Activated effector memory CD4-positive, alpha-beta T cell treated with anti-CD3 and anti-CD28 coated beads, Interleukin-2, amount 50 U/mL, for 16 hours (primary cell): ENCODE measurements at places on chromosomes 6 and 20.

DNA sequence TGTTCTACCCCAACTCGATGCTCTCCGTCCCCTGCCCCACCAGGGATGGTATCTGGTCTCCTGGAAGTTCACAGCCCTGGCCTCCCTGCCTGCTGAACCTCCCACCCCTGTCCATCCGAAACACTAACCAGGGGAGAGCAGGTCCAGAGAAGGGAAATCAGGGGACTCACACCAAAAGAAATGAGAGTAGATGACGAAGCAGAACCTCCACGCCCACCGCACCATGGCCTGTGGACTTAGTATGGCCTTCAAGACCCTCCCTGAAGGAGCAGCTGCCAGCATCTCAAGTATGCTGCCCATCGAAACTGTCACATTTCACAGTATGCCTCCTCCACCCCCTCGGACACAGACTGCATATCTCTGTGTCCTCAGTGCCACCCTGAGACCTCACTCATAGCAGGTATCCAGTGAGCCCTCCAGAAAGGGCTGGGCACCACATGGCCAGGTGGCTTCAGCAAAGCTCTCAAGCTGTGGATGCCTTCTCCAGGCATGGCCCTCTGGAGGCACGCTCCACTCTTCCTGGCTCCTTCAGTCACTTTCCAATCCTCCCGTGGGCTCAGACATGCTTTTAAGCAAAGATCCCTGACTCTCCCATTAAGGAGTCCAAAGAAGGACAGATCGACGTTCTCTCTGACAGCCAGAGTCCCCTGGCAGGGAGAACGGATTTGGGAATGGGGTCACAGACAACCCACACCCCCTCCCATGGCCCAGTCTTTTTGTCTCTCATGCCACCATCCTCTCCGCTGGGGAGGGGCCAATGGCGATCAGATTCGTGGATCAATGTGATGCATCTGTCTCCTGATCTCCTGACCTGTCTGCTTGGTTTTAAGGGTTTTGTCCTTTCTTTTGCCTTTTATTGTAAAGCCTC is 158.4 kb downstream of the ANKRD60 start:
- DNase-seq: no peak

- DNase-seq: no peak
Measured at GRCh38 chr6:38337819-38338465, 301.8 kb downstream of the BTBD9 start.

DNA sequence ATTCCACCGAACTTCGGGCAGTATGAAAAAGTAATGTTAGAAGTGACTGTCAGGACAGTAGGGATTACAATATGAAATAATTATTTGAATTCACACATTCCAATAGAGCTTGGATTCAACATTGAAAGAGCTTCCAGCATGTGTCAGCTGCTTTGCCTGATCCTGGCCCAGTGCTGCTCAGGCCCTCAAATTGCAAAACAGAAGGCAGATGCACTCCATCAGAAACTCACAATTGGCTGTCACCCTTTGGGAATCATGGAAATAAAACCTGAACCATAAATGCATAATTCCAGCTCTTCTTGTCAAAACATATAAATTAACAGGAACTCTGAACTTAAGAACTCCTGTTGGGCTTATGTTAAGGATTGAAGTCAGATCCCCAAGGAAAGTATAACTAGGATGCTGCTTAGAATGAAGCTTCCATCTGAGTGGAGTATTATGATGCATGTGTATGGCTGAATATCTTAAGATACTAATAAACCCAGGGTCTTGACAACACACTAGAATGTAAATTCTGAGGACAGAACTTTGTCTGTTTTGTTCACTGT is 1.8 kb upstream of the NDUFAF4 start:
- no peak for DNase-seq

DNA sequence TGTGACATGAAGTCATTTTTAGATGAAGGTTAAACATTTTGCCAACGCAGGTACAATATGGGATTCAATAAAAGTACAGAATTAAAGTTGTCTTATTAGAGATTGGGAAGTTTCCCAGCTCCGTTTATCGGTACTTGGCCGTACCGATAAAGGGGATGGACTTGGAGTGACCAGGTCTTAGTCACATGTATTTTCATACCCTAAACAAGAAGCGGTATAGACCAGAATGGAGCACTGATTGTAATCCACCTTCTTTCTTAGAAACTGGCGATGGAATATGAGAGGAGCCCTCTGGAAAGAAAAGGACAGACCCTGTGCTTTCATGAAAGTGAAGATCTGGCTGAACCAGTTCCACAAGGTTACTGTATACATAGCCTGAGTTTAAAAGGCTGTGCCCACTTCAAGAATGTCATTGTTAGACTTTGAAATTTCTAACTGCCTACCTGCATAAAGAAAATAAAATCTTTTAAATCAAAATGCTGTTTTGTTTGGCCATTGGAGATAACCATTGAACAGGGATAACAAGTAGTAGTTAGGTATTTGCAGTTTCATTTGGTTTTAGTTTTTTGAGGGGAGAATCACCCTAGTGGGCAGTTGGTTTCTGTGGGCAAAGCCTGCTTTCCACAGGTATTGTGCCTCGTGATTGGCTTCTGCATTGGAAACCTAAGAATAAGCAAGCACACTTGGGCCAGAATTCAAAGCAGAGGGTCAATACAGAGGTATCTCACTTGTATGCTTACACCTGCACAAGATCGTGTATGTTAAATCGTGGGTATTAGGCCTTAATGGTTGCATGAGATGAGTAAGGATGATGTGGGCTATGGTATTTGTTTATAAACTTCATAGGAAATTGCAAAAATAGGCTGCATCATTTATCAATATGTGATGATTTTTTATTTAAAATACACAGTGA is 11.2 kb upstream of the ZNFX1 start:
- DNase-seq: no peak

GRCh38 chr6:142918339-142919042 is 26.5 kb downstream of the HIVEP2 start:
- no peak for DNase-seq

GRCh38 chr6:144013486-144013909 is 5.4 kb upstream of the PLAGL1 start:
- peak; percentile 85 for DNase-seq

- no peak for DNase-seq
Measured at GRCh38 chr20:53337390-53338101, 256.1 kb downstream of the ZNF217 start.

GRCh38 chr6:28865401-28866204 is 58.2 kb downstream of the TRIM27 start:
- peak; percentile 76 for DNase-seq

GRCh38 chr20:5145365-5146098 is 18.7 kb downstream of the CDS2 start:
- DNase-seq: no peak

DNA sequence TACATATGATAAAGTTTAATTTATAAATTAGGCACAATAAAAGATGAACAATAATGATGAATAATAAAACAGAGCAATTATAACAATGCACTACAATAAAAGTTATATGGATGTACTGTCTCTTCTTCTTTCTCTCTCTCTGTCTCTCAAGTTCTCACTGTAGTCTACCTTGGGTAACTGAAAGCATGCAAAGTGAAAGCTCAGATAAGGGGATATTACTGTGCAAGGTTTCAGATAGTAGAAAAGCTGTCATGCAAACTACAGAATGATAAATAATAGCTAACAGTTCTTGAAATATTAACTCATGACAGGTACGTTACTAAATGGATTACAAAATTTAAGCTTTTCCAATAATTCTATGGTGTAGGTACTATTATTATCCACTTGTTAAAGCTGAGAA is 311.9 kb upstream of the PRDM1 start:
- no peak for DNase-seq

DNA sequence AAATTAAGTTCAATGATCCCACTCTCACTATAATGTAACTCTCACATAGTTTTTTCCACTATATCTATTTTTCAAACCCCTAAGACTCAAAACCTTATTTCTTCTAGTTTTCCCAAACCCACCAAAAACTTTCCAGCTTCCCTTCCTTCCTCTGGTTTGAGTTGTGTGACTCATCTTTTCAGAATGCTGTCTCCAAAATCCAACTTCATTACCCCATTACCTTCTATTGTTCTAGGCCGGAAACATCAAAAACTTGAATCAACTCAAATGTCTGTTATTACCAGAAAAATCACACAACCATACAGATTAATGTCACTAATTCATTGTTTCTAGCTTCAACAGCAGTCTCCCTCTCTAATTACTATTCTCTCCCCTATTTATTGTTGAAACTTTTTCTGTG is 1090.3 kb downstream of the HACE1 start:
- DNase-seq: no peak

DNA sequence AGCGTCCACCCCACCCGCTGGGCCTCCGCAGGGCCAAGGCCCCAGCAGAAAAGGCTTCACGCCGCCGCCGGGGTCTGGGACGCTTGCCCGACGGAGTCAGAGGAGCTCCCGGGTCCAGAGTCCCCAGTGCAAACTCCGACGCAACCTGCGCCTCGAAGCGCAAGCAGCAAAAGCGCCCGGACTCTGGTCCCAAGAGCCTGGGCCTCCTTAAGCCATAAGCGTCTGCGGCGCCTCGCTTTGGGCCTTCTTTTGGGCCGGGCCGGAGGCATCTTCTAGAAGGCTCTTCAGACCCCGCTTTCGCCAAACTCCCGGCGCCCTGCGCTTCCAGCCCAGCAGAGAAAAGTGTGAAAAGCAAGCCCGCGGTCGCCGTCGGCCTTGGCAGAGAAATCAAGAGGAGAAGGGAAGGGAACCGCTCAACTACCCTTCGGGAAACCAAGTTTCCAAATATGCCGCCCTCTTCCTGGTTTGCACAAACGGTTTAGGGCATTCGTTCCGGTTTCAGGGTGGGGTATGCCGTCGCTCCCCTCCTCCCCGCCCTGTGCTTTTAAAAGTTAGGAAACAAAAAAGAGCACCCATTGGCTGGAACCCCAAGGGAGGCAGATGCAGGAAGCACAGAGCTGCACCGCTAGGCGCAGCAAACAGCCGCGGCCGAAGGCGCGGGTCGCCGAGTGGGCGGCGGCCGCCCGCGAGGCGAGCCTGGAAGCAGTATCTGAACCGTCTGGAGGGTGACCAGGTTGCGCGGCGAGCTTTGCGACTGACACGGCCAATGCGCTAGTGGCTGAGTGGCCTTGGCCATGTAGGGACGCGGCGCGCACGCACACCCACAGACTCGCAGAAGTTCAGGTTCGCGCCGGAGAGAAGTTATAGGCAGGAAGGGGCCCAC is 1.2 kb downstream of the TBX18 start:
- no peak for DNase-seq

DNA sequence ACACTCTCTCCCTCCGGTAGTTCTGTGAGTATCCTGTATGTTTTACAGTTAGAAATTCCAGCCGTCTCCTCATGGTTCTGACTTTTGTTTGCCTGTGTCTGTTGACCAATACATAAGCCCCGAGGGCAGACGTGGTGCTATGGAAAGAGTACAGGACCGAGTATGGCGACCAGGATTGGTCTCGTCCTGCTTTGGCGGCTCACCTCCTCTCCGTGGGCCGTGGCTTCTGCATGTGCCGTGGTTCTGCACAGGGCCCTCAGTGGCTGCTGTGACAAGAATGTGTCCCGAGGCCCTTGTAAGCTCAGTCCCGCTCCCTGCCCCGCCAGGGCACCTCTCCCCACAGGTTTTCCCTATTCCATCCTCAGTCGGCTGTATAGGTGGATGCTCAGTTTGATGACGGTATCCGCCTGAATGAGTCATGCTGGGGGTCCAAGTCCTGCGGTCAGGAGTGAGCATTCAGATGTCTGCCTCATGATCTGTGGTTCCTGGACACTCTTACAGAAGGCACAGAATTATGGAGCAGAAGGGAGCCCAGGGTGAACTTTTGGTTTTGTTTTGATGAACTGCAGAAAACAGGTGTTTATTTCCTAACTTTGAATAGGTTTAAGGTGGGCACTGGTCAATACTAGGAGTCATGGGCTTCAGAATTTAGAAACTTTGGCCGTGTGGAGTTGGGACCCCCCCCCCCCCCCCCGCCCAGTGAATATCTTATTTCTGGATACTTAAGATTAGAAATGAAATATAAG is 1.2 kb downstream of the ARFGAP1 start:
- no peak for DNase-seq

DNA sequence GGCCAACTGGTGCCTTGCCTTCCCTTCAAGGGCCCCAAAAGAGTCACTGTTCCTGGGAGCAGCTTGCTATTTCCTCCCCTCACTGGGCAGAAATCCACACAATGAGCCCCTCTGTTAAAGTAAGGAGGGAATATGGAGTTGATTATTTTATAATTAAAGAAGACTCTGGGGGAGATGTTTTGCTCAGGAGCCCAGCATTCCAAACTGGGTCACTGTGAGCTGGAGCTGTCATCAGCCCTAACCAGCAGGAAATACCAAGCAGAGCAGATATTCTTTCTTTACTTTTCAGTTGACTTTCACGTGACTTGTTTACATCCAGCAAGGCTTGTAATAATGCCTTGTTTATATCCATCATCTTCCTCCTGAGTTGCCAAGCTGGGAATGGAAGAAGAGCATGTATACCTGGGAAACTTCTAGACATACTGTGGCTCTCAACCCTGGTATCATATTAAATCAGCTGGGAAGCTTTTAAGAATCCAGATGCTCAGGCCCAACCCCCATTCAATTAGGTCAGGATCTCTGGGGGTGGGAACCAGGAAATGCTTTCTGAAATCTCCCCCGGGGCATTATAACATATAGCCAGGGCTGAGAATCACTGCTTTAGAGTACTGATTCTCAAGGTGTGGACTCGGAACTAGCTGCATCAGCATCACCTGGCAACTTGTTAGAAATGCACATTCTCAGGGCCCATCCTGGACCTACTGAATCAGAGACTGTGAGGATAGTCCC is 175.6 kb upstream of the MYLIP start:
- DNase-seq: no peak

- no peak for DNase-seq
Measured at GRCh38 chr6:24149296-24149695, 23.3 kb downstream of the NRSN1 start.

GRCh38 chr6:120056085-120056484 is 706.5 kb upstream of the MAN1A1 start:
- DNase-seq: no peak

DNA sequence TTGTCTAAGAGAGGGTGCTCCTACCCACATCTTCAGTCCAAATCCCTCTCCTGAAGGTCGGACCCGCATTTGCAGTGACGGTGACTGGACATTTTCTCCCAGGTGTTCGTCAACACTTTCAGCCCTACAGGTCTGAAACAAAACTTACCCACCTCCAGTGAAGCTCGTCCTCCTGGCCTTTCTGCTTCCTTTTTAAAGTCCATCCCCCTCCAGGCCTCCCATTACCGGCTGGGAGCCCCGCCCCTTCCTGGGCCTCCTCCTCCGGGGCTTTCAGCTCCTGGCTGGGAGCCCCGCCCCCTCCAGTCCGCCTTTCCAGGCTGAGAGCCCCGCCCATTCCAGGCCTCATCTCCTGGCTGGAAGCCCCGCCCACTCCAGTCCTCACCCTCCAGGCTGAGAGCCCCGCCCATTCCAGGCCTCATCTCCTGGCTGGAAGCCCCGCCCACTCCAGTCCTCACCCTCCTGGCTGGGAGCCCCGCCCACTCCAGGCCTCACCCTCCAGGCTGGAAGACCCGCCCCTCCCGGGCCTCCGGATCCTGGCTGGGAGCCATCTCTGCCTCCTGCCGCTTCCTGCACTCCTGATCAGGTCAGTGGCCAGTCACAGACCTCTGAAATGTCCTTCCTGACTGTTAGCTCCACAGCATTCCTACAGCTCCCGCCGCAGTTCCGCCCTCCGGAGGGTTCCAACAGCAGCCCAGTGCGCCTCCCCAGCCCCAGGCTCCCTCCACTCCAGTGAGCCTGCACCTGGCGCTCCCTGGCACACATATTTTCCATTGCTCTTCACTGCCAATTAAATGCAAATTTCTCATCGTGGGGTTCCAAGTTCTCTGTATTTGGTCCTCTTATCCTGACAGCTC is 98.5 kb downstream of the LY86 start:
- no peak for DNase-seq

GRCh38 chr6:71404967-71405278 is 116.3 kb downstream of the OGFRL1 start:
- no peak for DNase-seq
